ENCODE measurements at places on chromosomes 3 and 15. TPM values are rescaled to one million over a fixed set of nuclear protein-coding genes. Genes with fewer than 3 reads are reported as not detected.

- DNase-seq, result peak; percentile 77
- H3K4me1 ChIP-seq, result peaks cover 21% of the 10 kb centered on the region
- H3K36me3 ChIP-seq, result peaks cover 16% of the 10 kb centered on the region
Measured at GRCh38 chr15:72271895-72272212, 500 bp downstream of the PARP6 start.

Gene CLEC3B
- total RNA-seq, result 48.9 TPM

GRCh38 chr3:185763347-185764005 is 61.4 kb downstream of the IGF2BP2 start:
- peak overlapping the region; percentile 84 for H3K27ac ChIP-seq
- no peak overlapping the region for H3K4me3 ChIP-seq
- H3K36me3 ChIP-seq, result no peaks in the 10 kb centered on the region

Gene AADACL2
- not detected for total RNA-seq

Gene SV2B
- not detected for total RNA-seq

DNA sequence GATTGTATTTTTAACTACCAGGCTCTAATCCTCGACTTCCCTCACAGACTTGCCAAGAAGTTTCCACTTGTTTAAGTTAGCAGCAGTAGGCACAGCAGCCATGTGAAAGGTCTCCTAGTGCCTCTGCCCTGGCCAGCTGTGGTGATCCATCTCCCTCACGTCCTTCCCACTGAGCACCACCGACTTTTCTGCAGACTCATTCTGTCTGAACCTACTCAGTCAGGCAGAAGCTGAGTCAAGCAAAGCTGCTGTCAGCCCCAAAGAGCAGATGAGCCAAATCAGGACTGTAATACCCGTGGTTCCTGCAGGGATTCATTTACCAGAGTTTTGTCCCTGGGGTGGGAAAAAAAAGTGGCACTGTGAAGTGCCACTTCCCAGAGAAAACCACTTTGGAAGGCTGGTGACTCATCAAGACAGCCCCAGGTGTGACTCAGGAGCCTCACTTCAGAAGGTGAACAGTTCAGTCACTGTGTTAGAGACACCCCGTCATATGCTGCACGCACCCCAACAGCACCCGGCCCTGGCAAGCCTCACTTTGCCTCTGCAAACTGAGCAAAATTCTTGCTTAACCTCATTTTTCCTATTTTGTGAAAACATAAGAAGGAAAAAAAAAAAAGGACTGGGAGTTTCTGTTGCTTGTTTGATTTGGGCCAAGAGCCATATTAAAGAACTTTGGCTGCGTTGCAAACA is 76.0 kb downstream of the WWTR1 start:
- H3K36me3 ChIP-seq, result no peaks in the 10 kb centered on the region
- H3K27ac ChIP-seq, result peak overlapping the region; percentile 94
- peak; percentile 55 for DNase-seq

GRCh38 chr3:13874891-13875290 is 5.0 kb downstream of the WNT7A start:
- no peak overlapping the region for H3K27ac ChIP-seq
- H3K27me3 ChIP-seq, result peaks cover 28% of the 10 kb centered on the region
- H3K4me1 ChIP-seq, result no peaks in the 10 kb centered on the region
- no peak overlapping the region for H3K4me3 ChIP-seq
- no peaks in the 10 kb centered on the region for H3K36me3 ChIP-seq

Gene CAPN3
- total RNA-seq, result 1.1 TPM

DNA sequence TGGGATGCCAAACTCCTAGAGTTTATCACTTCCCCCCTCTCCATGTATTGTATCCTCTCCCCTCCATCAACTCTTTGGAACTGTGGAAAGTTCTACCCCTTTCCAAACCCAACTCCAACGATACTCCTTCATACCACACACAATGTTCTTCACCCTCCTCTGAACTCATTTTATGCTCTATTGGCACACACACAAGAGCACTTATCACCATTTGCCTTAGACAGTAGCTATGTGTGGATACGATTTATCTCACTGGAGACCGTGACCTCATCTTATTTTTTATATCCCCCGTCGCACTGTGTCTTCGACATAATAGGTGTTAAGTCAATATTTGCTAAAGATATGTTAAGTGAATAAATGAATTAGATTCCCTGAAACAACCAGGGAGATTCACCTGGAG is 316.5 kb upstream of the PROK2 start:
- H3K36me3 ChIP-seq, result no peaks in the 10 kb centered on the region
- no peak overlapping the region for H3K4me3 ChIP-seq
- peaks cover 16% of the 10 kb centered on the region for H3K4me1 ChIP-seq

DNA sequence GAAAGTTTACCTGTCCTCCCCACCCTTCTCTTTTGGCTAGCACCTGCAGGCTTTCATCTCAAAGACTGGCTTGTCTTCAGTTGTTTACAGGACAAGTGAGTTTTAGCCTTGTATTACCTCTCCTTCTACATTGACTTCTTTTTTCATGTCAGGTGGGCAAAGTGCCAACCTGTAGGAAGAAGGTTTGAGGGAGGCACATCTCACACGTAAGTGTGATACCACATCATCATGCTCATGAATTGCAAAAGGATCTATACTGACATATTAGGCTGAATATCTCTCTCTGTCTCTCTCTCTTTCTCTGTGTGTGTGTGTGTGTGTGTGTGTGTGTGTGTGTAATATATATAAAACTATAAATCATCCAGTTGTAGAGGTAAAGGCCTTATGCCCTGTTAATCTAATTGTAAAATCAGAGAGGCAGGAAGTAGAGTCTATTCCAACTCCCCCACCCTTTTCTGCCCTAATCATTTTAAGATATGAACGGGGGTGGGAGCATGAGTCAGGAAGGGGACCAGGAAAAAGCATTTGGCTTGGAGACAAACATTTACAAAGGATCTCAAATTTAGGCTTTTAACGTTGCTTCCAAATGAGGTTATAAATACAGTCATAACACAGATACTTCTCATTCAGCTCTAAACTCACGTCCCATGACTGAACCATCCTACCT is 107.0 kb upstream of the PFN2 start:
- H3K36me3 ChIP-seq, result no peaks in the 10 kb centered on the region
- peaks cover 53% of the 10 kb centered on the region for H3K4me1 ChIP-seq
- no peaks in the 10 kb centered on the region for H3K27me3 ChIP-seq
- H3K4me3 ChIP-seq, result no peak overlapping the region
- H3K27ac ChIP-seq, result peak overlapping the region; percentile 99

GRCh38 chr3:71805199-71805598 is 20.3 kb upstream of the PROK2 start:
- no peak overlapping the region for H3K27ac ChIP-seq
- H3K27me3 ChIP-seq, result peaks cover 4% of the 10 kb centered on the region
- H3K4me3 ChIP-seq, result no peak overlapping the region
- no peaks in the 10 kb centered on the region for H3K4me1 ChIP-seq
- no peak for DNase-seq

Gene C3orf22
- total RNA-seq, result not detected

- no peak for DNase-seq
- H3K4me3 ChIP-seq, result no peak overlapping the region
- no peak overlapping the region for H3K27ac ChIP-seq
- peaks cover 12% of the 10 kb centered on the region for H3K36me3 ChIP-seq
- H3K4me1 ChIP-seq, result no peaks in the 10 kb centered on the region
Measured at GRCh38 chr3:57855281-57855680, 99.2 kb downstream of the SLMAP start.

Gene ANKRD28
- total RNA-seq, result 223 TPM

Gene PARP15
- total RNA-seq, result 3.2 TPM

DNA sequence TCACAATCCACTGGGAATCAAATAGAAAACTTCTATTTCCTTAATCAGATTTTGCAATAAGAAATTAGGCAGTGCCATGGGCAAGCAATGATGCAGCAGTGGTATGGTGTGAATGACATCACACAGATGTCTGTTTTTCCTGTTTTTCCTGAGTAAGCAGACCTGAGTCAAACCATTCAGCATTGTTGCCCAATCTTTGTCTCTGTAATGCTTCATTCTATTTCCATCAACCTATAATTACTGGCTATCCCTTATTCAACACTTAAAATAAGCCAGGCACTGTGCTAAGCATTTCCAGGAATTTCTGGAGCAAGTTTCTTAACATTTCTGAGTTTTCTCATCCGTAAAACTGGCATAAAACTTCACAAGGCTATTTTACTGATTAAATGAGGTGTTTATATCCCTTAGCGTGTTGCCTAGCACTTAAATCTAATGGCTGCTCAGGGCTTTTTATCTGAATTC is 11.3 kb upstream of the OXSR1 start:
- no peaks in the 10 kb centered on the region for H3K36me3 ChIP-seq
- DNase-seq, result no peak
- H3K27ac ChIP-seq, result peak overlapping the region; percentile 21
- no peaks in the 10 kb centered on the region for H3K27me3 ChIP-seq

DNA sequence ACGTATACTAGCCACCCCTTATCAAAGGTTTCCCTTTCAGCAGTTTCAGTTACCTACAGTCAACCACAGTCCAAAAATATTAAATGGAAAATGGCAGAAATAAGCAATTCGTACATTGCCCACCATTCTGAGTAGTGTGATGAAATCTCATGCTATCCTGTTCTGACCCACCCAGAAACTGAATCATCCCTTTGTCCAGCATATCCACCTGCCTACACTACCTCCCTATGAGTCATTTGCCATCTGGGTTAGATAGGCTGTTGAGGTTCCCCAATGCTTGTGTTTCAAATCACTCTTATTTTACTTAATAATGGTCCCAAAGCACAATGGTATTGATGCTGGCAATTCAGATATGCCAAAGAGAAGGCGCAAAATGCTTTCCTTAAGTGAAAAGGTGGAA is 15.3 kb upstream of the PHC3 start:
- H3K4me3 ChIP-seq, result no peak overlapping the region
- H3K27me3 ChIP-seq, result peaks cover 2% of the 10 kb centered on the region
- no peak overlapping the region for H3K27ac ChIP-seq
- no peak for DNase-seq

GRCh38 chr15:30650012-30650929 is 24.3 kb downstream of the ARHGAP11B start:
- no peak overlapping the region for H3K4me3 ChIP-seq
- peaks cover 14% of the 10 kb centered on the region for H3K36me3 ChIP-seq
- no peaks in the 10 kb centered on the region for H3K4me1 ChIP-seq

DNA sequence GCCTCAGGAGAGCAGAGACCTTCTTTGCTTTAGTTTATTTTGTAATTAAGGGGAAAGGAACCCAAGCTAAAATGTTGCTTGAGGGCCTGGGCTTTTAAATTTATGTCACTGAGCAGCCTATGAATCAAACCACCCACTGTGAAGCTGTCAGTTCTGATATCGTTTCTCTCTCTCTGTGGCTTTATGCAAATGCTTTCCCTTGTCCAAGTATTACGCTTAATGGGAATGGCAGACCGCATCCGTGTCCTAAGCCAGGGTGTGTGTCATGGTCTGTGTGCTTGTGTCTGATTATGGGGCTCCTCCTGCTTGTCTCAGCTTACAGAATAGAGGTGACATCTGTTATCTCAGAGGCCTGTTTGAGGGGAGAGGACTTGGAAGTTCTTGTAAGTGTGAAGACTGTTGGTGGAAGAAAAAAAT is 82.4 kb downstream of the EBLN2 start:
- no peak overlapping the region for H3K27ac ChIP-seq
- DNase-seq, result peak; percentile 42
- no peaks in the 10 kb centered on the region for H3K4me1 ChIP-seq
- H3K36me3 ChIP-seq, result no peaks in the 10 kb centered on the region
- H3K27me3 ChIP-seq, result peaks cover 11% of the 10 kb centered on the region

Gene GOLGA6L24
- total RNA-seq, result not detected

Gene EFHB
- total RNA-seq, result 0.29 TPM

Gene MB21D2
- 6.5 TPM for total RNA-seq

Gene WDR72
- not detected for total RNA-seq

DNA sequence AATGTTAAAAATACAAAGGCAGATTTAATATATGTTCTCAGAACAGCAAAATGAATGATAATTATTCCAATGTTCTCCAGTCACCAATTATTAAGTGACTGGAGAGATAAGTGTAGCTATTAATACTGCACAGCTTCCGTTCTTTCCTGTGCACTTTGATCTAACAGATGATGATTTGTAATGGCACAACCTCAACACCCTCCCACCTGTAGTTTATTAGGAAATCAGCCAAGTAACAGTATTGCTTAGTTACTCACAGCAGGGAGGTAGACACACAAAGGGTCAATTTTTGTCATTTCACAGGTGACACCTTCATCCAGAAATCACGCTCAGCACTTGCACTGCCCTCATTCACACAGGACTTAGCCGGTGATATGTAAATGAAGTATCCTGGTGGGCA is 688.1 kb downstream of the EPHA3 start:
- no peaks in the 10 kb centered on the region for H3K27me3 ChIP-seq
- H3K27ac ChIP-seq, result no peak overlapping the region
- no peak overlapping the region for H3K4me3 ChIP-seq
- H3K4me1 ChIP-seq, result no peaks in the 10 kb centered on the region
- no peak for DNase-seq

Gene GOLGA8T
- not detected for total RNA-seq

- H3K36me3 ChIP-seq, result no peaks in the 10 kb centered on the region
- H3K4me3 ChIP-seq, result no peak overlapping the region
- no peak overlapping the region for H3K27ac ChIP-seq
Measured at GRCh38 chr15:50064673-50065072, 54.4 kb downstream of the ATP8B4 start.

GRCh38 chr3:11509173-11510000 is 134.3 kb downstream of the VGLL4 start:
- peaks cover 2% of the 10 kb centered on the region for H3K36me3 ChIP-seq
- peak; percentile 96 for DNase-seq
- H3K4me1 ChIP-seq, result peaks cover 40% of the 10 kb centered on the region
- no peaks in the 10 kb centered on the region for H3K27me3 ChIP-seq

- no peak overlapping the region for H3K4me3 ChIP-seq
- peaks cover 28% of the 10 kb centered on the region for H3K4me1 ChIP-seq
- H3K27me3 ChIP-seq, result no peaks in the 10 kb centered on the region
- peak overlapping the region; percentile 51 for H3K27ac ChIP-seq
- peak; percentile 37 for DNase-seq
Measured at GRCh38 chr3:195221876-195222617, 48.9 kb downstream of the XXYLT1 start.

DNA sequence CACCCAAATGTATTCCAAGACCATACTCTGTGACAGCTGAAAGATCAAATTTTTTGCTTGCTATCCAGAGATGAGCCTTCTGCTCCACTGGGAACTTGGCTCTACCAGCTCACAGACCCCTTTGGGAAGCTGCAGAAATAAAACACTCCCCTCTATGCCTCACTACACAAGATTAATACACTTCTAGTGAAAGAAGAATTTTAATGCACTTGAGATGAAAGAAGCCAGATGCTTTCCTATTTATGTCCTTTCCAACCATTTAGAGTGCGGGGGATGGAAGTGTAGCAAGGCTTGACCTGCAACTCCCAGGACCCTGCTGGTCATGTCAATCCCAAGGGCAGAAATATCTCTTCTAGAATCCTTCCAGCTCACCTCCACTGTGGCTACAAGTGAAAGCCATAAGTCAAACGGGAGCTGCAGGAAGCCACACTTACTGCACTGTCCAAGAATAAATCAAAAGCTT is 34.7 kb downstream of the ANXA2 start:
- H3K27ac ChIP-seq, result peak overlapping the region; percentile 90
- no peak overlapping the region for H3K4me3 ChIP-seq
- DNase-seq, result peak; percentile 90
- peaks cover 74% of the 10 kb centered on the region for H3K36me3 ChIP-seq
- H3K4me1 ChIP-seq, result peaks cover 66% of the 10 kb centered on the region

GRCh38 chr3:41199866-41200668 is 762 bp downstream of the CTNNB1 start:
- H3K4me1 ChIP-seq, result peaks cover 25% of the 10 kb centered on the region
- no peaks in the 10 kb centered on the region for H3K27me3 ChIP-seq
- no peaks in the 10 kb centered on the region for H3K36me3 ChIP-seq
- peak overlapping the region; percentile 92 for H3K27ac ChIP-seq
- peak overlapping the region; percentile 91 for H3K4me3 ChIP-seq

Measured in osteoblast (primary cell).